Left renal cortex interstitium (tissue), 4 donors: ENCODE measurements at places on chromosomes 12 and 14.

DNA sequence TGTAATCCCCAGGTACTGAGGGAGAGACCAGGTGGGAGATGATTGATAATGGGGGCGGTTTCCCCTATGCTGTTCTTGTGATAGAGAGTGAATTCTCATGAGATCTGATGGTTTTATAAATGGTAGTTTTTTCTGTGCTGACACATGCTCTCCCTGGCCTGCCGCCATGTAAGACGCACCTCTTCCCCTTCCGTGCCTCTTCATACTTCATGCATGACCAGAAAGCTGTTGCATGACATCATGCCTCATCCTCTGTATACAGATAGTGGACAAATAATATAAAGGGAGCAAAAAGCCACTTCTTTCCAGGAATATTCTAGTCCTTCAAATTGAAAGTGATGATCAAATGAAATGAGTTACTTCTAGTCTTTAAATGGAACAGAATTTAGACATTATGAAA is 47.3 kb upstream of the LRIG3 start:
- DNase-seq: no peak

- DNase-seq: no peak
Observed at GRCh38 chr14:78593949-78594348, 423.8 kb downstream of the NRXN3 start.

DNA sequence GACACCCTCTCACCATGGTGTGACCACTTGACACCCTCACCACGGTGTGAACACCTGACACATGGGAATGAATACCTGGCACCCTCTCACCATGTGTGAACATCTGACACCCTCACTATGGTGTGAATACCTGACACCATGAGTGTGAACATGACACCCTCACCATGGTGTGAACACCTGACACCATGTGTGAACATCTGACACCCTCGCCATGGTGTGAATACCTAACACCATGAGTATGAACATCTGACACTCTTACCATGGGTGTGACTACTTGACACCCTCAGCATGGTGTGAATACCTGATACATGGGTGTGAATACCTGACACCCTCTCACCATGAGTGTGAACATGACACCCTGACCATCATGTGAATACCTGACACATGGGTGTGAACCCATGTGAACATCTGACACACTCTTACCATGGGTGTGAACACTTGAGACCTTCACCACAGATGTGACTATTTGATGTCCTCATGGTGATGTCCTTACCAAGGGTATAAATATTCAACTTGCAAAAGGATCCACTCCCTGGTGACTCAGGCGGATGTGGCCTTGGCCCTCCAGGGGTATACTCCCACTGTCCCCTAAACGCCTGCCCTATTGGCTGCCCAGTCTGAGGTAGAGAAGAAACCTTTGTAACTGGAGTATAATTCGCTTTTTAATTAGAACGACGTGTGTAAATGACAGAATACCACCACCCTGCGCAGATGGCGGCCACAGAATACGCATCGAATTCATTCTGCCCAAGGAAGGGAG is 29.1 kb downstream of the RFLNA start:
- DNase-seq: no peak

- no peak for DNase-seq
Observed at GRCh38 chr12:9049520-9050133, 60.3 kb downstream of the KLRG1 start.

DNA sequence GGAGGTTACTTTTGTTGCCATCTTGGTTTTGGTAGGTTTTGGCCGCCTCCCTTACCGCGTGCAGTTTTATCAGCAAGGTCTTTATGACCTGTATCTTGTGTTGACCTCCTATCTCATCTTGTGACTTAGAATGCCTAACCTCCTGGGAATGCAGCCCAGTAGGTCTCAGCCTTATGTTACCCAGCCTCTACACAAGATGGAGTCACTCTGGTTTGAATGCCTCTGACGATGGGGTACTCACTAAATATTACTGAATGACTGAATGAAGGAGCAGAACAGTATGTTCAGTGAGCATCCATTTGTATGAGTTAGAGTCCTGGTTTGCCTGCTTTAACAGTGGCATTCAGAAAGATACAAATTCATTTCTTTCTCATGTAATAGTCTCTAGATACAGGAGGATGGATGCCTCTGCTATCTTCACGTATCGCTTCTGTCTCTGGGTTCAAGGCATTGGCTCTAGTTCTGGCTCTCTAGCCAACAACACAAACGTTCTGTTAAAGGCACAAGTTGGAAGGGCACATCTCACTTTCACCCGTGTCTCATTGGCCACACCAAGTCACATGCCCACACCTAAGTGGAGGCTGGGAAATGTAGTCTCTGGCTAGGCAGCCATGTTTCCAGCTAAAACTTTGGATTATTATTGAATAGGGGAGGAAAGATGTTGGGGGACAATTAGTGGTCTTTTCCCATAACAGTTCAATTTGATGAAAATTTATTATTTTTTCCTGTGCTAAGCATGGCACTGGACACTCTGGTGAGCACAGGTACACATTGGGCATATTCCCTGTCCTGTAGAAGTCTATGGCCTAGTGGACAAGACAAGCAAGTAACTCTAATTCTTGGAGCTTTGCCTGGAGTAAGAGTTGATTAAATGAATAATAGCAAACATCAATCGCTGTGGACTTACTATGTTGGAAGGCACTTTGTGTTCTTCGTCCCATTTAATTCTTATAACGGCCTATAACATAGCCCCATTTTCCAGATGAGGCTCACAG is 75.2 kb upstream of the RPH3A start:
- DNase-seq: no peak

DNA sequence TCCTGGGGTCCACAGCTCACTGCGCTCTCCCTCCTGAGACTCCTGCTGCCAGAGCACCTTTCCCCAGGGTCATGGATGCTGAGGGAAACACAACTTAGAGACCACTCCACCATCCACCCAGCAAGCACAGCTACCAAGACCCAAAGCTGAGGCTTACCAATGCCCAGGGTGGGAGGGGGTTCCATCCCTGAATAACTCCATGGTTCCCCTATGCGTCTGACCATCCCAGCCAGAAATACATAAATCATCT is 36.3 kb downstream of the DAD1 start:
- DNase-seq: no peak

DNA sequence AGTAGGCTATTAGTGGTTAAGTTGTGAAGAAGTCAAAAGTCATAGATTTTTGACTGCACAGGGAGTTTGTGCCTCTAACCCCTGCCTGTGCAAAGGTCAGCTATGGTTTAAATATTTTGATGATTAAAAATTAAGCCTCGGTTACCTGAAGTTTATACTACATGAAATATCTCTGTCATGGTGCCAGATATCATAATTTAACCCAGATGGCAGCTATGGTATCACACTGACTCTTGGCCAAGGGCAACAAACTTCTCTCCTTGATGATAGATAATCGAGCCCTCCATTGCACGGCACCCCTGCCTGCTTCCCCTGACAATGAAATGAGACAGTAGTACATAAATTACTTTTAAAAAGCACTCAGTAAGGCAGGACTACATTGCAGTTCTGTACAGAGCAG is 80.8 kb downstream of the SLC35F4 start:
- no peak for DNase-seq

DNA sequence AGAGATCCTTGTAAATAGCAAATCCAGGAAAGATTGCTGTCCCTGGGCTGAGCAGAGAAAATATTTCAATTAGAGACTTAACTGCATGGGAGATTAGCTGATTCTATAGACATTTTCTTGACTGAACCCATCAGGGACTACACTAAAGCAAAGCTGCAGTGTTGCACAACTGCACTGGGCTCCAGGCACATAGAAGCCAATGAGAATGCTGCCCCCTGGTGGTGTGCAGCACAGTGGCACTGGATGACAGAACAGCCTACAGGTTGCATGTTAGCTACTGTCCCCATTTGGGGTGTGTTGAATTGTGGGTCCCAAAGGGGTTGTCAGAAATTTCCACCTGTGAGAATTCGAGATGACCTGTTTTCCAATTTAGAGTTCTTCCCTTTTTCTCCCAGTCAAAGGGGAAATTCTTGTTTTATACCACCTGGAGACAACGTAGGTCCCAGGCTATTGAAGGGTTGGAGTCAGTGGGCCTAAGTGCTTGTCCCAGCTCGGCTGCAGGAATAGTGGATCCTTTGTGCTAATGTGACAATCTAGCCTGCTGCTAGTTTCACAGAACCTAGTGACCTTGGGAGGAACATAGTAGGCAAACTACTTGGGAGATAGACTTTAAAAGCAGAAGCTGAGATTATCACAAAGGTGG is 114.7 kb downstream of the SLC8A3 start:
- peak; percentile 21 for DNase-seq
